NCI-H1436 (cell line): ENCODE measurements at places on chromosomes 3 and 15.

DNA sequence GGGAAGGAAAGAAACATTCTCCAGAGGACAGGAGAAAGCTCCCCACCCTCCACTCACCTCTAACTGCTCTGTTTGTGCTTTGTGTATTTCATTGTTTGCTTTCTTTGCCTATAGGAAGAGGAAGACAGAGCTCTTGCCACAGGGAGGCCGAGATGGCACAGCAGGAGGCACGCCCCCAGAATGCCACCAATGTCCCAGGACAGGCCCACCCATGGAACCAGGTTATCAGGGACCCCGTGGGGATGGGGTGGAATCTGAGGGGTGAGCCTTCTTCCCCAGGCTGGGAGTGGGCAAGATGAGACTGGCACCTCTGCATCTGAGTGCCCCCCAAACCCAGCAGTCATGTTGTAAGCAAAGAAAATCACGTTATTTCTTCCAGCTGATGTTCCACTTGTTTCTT is 155.8 kb downstream of the TBC1D2B start:
- DNase-seq, result no peak

DNA sequence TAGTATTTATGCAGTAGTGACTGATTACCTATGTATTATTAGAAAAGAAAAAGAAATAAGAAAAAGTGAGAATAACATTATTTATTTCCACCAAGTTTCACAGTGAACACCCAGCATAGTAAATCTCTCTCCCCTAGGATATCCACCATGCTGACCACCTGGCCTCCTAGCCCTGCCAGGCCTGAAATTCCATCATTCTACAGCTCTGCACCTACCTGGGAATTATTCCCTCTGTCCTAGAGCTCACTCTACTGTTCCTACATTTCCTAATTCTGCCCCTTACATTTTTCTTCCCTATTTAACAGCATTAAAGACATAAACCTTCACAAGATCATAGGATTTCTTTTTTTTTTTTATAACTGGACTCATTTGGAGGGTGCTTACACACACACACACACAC is 525.3 kb upstream of the PPP2R3A start:
- DNase-seq, result no peak

GRCh38 chr3:183777016-183777618 is 48.3 kb downstream of the MAP6D1 start:
- DNase-seq, result no peak

- peak; percentile 79 for DNase-seq
Measured at GRCh38 chr3:124174476-124174875, 182.6 kb upstream of the ROPN1 start.

DNA sequence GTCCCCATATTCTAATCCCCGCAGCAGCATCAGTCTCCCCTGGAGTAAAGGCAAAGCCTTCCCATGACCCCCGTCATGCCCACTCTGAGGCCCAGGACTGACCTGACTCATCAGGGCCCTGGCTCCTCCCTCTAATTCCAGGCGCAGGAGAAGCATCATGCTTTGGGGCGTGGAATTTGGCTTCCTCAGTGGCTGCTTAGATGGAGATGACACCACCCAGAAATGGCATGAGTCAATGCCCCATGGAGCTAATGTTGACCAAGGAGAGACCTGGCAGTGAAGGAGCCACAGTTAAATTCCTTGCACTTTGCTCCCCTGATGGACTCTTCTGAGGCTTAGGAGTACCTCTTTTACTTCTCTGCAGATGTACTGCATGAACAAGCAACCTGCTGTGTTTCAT is 204.2 kb upstream of the PROK2 start:
- no peak for DNase-seq

DNA sequence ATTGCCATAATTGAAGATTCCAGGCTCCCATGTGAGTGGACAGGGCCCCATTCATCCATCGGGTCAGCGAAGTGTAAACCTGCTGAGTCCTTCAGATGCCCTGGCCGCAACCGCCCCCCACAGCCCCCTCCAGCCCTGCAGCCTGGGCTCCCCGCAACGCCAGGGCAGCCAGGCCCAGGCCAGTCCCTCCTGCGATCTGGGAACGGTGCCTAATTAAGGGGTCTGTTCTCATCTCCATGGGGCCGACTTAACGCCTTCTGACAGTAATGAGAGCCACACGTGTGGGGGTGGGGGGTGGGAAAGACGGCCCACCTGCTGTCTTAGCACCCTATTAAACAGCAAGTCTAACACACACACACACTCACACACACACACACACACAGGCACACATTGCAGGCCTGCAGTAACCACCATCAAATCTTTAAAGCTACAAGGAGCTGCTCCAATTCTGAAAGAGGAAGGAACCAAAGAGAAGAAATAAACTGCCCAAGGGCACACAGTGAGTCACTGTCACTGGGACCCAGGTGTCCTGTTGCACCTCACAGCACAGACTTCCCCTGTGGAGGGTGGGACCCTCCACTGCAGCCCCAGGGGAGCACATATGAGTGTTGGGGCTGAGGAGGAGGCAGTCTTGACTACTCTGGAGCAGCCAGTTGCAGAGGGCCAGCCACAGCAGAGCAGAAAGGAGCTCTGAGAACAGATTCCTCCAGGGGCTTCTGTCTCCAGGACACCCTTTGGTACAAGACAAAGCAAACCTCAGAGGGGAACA is 31.8 kb upstream of the HES1 start:
- DNase-seq, result peak; percentile 62

DNA sequence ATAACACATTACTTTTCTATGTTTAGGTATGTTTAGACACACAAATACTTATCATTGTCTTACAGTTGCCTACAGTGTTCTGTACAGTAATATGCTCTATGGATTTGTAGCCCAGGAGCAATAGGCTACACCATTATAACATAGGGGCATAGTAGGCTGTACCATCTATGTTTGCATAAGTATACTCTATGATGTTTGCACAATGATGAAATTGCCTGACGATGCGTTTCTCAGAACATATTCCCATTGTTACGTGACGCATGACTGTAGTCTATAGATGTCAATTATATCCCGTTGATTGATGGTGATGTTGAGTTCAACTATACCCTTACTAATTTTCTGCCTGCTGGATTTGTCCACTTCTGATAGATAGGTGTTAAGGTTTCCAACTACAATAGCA is 139.4 kb upstream of the PFN2 start:
- DNase-seq, result peak; percentile 13

- DNase-seq, result no peak
Measured at GRCh38 chr3:197407526-197407925, 109.1 kb upstream of the DLG1 start.

DNA sequence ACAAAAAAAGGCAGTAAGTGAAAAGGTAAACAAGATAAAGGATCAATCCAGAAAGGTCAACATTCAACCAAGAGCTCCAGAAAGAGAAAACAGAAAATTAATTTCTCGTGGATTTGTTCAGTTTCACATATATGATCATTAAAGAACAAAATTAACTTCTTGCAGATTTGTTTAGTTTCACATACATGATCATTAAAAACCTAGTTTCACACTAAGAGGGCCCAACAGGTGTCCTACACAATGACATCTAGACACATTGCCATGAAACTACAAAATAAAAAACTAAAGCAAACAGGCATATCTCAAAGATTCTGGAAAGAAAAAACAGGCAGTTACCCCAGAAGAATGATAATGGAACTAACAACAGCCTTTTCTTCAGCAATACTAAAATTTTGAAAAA is 22.1 kb downstream of the PHC3 start:
- no peak for DNase-seq

DNA sequence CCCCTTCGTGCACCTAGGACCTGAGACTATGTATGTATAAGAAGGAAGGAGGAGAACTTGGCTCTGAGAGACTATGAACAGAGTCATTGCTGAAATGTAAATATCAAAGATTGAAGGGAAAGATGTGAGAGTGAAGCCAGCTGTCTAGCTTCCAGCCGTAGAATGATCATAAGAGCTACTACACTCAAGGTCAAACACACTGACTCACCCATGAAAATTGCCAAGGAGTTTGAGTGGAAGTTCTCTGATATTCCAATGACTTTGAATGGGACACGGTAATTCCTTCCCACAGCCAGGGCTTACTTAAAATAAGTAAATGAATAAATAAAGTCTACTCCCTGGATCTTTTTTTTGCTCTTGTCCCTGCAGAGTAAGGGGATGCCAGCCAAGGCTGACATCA is 398.9 kb upstream of the TPRG1 start:
- no peak for DNase-seq

- peak; percentile 63 for DNase-seq
Measured at GRCh38 chr3:24773798-24774197, 279.1 kb upstream of the THRB start.

- no peak for DNase-seq
Measured at GRCh38 chr3:138401834-138402233, 32.6 kb upstream of the ESYT3 start.

GRCh38 chr3:157467200-157467599 is 30.6 kb downstream of the PTX3 start:
- no peak for DNase-seq

- no peak for DNase-seq
Measured at GRCh38 chr3:13459605-13460340, 20.3 kb upstream of the HDAC11 start.

- DNase-seq, result no peak
Measured at GRCh38 chr3:16406166-16406565, 107.3 kb downstream of the RFTN1 start.

- DNase-seq, result peak; percentile 85
Measured at GRCh38 chr3:143970773-143971358, 757 bp upstream of the DIPK2A start.

DNA sequence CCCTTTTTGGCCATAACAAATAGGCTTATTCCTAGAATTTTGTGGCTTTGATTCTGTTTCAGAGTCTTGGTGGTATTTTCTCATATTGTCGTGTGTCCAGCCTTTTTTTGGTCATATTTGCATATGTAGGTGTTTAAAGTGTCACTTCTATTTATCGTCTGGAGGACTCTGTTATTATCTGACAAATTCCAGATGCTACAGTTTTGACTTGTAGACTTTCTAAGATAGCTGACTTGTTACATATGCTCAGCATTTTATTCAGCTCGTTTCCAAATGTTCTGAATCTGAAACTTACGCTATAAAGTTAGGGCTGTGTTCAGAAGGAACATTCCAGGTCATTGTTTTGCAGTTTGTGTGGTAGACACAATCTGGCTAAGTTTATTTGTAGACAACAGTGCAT is 1.9 kb downstream of the PPP4R2 start:
- no peak for DNase-seq

DNA sequence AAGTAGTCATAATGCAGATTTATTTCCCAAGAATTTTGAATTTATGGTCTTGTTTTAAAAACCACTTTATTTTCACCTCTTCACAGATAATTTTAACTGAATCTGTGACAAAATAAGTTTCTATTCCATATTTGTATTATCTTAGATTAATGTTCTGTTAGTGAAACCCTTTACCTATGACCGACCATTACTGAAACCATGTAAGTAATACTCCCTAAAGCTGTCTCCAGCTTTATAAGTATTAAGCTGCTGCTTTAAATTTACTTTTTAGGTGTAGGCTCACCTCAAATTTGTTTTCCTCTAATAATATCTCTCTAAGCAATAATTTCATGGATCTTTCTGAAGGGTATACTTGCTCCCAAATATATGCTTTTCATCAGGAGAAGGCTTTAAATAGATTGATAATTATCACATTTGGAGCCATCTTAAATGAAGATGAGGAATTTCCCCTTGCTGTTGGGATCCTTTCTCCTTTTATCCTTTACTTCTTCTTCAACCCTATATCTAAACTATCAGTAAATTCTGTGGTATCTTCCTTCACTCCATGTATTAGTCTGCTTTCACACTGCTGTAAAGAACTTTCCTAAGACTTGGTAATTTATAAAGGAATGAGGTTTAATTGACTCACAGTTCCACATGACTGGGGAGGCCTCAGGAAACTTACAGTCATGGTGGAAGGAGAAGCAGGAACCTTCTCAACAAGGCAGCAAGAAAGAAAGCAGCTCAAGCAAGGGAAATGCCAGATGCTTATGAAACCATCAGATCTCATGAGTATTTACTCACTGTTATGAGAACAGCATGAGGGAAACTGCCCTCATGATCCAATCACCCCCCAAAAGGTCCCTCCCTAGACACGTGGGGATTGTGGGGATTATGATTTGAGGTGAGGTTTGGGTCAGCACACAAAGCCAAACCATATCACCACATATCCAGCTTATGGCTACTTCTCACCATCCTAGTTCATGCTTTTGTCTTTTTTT is 92.3 kb upstream of the P2RY1 start:
- no peak for DNase-seq

DNA sequence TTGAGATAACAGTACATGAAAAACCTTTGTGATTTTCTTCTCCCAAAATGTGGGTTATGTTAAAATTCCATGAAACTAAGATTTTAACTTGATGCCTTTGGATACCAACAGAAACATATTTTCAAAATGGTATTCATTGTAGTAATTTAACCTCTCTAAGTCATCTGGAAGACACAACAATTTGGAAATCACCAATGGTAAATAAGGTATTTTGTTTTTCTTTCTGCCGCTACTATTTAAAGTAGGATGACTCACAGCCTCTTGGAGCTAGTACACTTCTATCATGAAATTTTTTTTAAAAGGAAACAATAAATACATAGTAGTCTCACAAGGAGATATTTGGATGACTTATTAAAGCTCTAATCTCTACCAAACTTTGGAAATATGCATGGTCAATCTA is 291.6 kb upstream of the VEPH1 start:
- DNase-seq, result no peak

DNA sequence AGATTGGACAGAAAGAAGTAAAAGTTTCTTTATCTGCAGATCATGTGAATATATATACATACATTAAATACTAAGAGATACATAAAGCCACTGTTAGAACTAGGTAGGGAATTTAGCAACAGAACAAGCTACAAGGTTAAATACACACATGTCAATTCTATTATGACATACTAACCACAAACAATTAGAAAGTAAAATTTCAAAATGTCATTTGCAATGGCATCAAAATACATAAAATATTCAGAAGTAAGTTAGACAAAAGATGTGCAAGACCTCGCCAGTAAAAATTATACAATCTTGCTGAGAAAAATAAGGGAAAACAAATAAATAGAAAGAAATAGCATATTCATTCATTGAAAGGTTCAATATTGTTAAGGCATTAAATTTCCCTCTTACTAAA is 200.0 kb upstream of the HES1 start:
- no peak for DNase-seq

- DNase-seq, result peak; percentile 73
Measured at GRCh38 chr3:151156618-151157216, 46.3 kb downstream of the GPR171 start.

GRCh38 chr3:137647179-137647578 is 116.9 kb upstream of the SOX14 start:
- no peak for DNase-seq

DNA sequence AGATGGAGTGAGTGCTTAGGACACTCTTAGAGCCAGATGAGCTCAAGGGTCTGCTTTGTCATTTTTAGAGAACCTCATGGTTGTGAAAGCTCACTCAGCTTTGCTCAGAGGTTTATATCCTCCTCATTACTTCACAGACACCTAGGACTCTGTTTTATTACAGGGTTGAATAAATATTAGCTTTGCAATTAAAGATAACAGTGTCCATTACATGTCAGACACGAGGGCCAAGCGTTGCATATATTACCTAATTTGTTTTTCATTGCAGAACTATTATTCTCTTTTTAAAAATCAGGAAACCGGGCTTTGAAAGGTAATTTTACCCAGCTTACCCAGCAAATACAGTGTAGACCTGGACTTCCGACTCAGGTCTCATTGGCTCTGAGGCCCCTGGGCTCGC is 16.1 kb downstream of the MAP6D1 start:
- DNase-seq, result no peak
